Activated CD4-positive, alpha-beta T cell treated with anti-CD3 and anti-CD28 coated beads, Interleukin-2, amount 10 ng/mL, durations not matched to agents 24 days and 14 days (primary cell): ENCODE measurements at places on chromosomes 2 and 18.
A peak's percentile ranks its signal among the peaks of the same experiment; 100 is the strongest.

DNA sequence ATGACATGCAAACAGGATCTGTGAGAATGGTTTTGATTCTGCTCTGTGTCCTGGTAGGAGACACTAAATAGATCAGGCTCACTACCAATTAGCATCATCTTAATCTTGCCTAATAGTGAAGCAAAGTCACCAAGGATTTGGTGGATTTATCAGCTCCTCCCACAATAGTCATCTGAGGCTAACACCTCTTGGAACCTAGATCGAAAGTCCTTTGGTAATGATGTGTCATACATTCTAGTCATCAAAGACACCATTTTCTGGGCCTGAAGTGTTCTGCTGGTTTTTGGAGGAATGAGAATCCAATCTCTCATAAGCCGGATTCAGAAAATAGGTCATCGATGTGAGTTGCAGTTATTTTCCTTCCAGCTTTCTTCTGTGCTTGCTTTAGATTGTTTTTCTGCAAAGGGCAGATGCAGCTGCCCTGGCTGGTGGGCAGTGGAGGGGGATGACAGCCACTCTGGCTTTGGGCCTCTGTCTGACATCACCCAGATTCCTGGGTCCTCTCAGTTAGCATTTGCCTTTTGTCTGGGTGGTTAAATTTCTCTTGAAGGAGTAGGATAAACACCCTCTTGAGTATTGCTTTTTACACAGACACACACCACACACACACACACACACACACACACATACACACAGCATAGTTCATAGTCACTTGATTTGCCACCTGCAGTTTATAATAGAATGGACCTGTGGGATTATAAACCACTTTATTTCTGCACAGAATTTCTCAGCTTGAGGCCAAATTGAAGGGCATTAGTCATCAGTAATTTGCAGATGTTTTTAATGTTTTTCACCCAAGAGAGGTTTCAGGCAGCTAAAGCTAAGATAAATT lies at the start of gene MYO3B:
TSS of gene MYO3B (plus strand) at position 198 of the 832 bp plus-strand sequence. CDS start at position 339, 141 bp downstream.
- no peaks in the 10 kb centered on the region for H3K4me1 ChIP-seq
- no peaks in the 10 kb centered on the region for H3K36me3 ChIP-seq

DNA sequence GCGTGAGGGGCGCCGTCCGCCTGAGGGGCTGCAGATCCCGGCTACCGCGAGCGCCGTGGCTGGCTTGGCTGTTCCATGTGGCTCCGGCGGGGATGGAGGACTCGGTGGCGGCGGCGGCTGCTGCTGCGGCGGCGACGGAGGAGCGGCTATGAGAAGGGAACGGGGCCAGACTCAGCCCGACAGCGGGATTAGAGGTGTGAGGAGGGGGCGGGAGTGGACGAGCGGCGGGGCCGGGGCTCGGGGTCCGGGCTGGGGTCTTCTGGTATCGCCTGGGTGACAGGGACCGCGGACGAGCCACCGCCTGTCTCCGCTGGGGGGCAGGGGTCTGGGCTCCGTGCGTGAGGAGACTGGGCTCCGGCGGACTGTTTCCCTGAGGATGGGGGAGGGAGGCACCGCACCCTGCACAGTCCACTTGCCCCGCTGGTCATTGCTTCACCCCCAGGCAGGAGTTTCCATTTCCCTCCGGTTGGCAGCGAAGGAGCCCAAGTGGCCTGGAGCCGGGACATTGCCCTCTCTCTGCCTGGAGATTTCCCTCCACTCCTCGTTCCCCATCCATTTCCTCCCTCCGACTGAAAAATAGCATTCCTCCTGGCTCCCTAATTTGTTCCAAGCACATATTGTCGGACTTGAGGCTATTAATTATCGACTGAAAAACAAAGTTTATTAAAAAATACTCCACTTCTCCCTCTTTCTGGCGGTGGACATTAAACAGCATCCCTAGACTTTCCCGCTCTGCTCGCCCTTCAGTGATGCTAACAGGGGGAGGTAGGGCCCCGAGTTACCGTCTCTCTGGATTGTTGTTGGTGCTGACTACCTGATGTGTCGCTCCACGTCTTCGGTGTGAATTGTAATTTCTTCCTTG lies 577 bp downstream of the EHBP1 start:
- H3K4me1 ChIP-seq = peaks cover 27% of the 10 kb centered on the region
- H3K27me3 ChIP-seq = peaks cover 10% of the 10 kb centered on the region

GRCh38 chr18:77207540-77207939 lies 42.1 kb upstream of the GALR1 start:
- H3K4me3 ChIP-seq = peak overlapping the region; percentile 19
- peak; percentile 70 for DNase-seq
- H3K27ac ChIP-seq = peak overlapping the region; percentile 26
- no peaks in the 10 kb centered on the region for H3K27me3 ChIP-seq
- no peaks in the 10 kb centered on the region for H3K36me3 ChIP-seq
- peaks cover 39% of the 10 kb centered on the region for H3K4me1 ChIP-seq

DNA sequence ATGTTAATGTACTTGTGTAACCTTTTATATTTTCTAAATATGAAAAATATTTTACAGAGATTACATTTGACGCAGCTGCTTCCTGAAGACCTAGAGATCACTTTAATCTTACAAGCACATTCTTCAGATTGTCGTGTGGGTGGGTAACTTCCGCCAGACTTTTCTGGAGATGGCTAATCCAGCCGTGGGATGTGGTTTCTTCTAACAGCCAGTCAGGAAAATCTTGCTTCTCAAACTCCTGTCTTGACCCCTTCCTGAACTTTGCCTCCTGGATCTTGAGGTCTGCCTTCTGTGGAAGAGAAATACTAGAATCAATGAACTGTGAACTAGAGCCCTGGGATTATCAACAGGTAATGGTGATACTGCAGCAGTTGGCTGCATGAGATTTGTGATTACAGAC lies 401.6 kb upstream of the TNP1 start:
- no peak for DNase-seq
- no peaks in the 10 kb centered on the region for H3K36me3 ChIP-seq
- no peaks in the 10 kb centered on the region for H3K4me1 ChIP-seq
- H3K27ac ChIP-seq = no peak overlapping the region
- H3K4me3 ChIP-seq = no peak overlapping the region

- no peak overlapping the region for H3K4me3 ChIP-seq
- no peak for DNase-seq
- no peak overlapping the region for H3K27ac ChIP-seq
- no peaks in the 10 kb centered on the region for H3K4me1 ChIP-seq
- peaks cover 18% of the 10 kb centered on the region for H3K27me3 ChIP-seq
- H3K36me3 ChIP-seq = no peaks in the 10 kb centered on the region
Observed at GRCh38 chr18:12154361-12154760, 60.7 kb downstream of the ANKRD62 start.

DNA sequence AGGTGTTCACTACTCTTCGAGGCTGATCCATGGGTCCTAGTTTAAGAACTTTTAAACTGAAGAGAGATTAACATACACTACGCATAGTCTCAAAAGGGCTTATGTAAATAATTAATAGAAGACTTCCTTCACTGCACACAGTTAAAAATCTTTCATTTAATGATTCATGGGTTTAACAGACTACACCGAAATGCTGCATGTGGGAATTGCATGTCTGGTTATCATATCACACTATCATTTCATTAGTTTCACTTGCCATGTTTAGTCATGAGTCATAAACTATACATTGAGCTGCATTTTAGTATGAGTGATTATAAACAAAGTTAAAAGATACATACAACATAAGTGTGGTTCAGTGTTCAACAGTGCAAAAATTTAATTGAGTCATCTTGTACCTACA lies 31.2 kb downstream of the GLS start:
- H3K4me3 ChIP-seq = peak overlapping the region; percentile 9
- DNase-seq = no peak
- H3K4me1 ChIP-seq = peaks cover 25% of the 10 kb centered on the region
- H3K36me3 ChIP-seq = peaks cover 53% of the 10 kb centered on the region

GRCh38 chr18:50630895-50631294 lies 71.0 kb downstream of the MAPK4 start:
- H3K4me1 ChIP-seq = no peaks in the 10 kb centered on the region
- no peak overlapping the region for H3K27ac ChIP-seq
- H3K27me3 ChIP-seq = no peaks in the 10 kb centered on the region
- no peaks in the 10 kb centered on the region for H3K36me3 ChIP-seq
- no peak for DNase-seq
